Left hindlimb (tissue), 1 donor: ENCODE measurements at places on chromosomes 1 and 21.

- no peak for DNase-seq
Measured at GRCh38 chr1:172656576-172656975, 2.3 kb upstream of the FASLG start.

GRCh38 chr21:28742527-28742926 lies 250.2 kb downstream of the LTN1 start:
- no peak for DNase-seq

GRCh38 chr1:29083317-29084195 lies 40.1 kb downstream of the TMEM200B start:
- no peak for DNase-seq

DNA sequence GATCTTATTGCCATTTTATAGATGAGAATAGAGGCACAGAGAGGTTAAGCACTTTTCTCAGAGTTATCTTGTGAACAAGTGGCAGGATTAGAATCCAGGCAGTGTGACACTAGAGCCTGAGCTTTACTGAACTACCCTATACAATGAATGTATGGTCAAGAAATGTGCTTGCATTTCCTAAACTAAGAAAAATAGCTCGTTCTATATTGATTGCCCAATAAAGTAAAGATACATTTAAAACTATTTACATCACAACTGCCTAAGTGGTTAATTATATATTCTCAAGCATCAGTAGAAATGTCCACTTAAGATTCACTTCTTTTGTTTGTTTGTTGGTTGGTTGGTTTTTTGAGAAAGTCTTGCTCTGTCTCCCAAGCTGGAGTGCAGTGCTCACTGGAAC lies 91.6 kb downstream of the ZFYVE9 start:
- no peak for DNase-seq

DNA sequence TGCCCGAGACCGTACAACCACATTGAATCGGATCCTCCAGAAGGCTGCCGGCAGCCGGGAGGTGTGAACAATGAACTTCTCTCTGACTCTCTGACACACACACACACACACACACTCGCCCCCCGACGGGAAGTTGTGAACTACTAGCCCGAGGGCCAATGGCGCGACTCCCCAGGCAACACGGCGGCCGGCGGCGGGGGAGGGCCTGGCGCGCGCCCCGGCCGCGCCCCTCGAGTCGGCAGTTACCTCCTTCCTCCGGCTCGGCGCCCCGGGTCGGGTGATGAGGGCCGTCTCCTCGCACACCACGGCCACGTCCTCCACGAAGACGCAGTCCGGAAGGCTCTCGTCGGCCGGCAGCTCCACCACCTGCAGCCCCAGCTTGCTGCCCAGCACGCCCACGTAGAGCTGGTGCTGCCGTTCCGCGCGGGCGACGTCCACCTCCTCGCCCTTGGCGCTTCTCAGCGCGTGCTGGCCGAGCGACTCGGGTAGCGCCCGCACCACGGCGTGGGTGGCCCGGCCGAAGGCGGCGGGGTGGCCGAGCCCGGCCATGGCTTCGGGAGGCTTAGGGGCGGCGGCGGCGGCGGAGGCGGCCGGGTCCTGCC lies 361 bp downstream of the DDAH1 start:
- DNase-seq: peak; percentile 83

- DNase-seq: no peak
Measured at GRCh38 chr21:17989780-17990179, 170.6 kb upstream of the C21orf91 start.

DNA sequence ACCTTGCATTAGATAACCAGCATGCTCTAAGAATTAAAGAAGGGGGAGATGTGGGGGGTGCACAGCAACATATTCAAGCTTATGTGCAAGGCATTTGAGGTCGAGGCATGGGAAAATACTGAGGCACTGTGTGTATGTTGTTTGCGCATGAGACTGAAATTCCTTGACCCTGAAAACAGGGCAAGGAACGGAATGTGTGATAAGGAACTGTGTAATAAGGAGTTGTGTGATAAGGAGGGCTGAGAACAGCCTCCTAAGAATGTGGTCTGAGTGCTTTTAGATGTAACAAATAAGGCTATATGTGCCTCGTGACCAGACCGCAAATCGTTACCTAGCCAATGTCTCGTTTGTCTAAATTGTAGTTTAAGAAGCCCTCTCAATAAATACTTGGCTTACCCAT lies 26.5 kb upstream of the ITLN1 start:
- DNase-seq: no peak

DNA sequence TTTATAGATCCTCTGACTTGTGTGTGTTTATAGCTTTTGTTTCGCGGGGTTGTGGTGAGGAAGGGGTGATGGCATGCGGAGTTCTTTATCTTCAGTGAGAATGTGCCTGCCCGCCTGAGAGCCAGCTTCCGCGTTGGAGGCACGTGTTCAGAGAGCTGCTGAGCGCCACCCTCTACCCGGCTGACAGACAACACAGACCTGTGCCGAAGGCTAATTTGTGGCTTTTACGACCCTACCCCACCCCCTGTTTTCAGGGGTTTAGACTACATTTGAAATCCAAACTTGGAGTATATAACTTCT lies 14.4 kb upstream of the CD101 start:
- DNase-seq: no peak

DNA sequence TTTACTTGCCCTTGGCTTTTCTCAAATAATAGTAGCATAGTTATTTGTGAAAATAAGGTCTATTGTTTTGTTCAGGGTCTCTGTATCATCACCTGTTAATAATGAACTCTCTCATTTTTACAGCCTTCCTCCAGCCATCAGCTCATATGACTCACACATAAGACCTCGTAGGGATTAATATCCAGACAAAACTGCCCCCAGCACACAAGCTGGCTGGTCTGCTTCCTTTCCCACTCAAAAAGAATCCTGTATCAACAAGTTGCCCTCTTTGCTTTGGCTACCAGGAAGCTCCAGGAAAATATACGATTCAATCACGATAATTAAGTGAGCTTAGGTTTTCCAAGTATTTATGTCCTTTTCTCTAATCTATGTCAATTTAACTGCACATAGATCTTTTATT lies 119.2 kb downstream of the DMRTB1 start:
- no peak for DNase-seq

- no peak for DNase-seq
Measured at GRCh38 chr1:99978218-99978617, 8.4 kb downstream of the SLC35A3 start.

GRCh38 chr1:214396330-214396729 lies 115.4 kb downstream of the SMYD2 start:
- DNase-seq: no peak

GRCh38 chr1:197441999-197442414 lies 174.0 kb downstream of the CRB1 start:
- peak; percentile 42 for DNase-seq

DNA sequence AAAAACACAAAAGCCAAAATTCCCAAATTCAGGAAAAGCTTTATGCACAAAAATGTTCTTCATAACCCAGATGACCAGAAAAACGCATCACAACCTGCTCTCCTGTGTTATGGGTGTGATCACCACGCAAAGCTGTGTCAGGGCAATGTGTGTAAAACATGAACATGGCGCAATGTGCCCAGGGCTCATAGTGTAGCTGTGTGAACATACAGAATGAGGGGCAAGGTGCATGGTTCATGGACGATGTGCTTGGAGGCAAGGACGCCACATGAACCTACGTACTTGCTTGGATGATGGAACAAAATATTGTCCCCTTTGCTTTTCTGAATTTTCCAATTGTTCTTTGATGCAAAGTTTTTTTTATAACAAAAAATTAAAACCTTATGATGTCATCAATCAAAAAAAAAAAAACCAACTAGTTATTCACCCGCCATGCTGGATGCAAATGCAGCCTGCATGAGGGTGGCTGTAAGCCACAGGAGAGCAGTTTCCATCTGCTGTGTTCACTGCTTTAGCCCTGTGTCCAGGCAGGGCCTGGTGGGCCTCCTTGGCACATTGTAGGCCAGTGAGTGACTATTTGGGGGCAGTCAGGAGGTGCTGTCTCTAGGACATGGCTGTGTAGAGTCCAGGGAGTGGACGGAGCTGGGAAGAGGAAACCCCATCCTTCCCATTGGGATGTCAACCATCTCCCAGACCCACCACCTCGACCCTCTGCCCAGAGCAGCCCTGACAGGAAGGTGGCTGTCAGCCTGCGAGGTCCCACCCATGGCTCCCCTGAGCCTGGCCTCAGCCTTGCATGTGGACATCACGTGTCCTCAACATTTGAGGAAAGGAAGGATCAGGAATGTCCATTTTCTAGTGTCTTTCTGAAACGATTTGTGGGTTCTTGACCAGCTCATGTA lies 13.6 kb downstream of the KRTAP10-1 start:
- DNase-seq: no peak

DNA sequence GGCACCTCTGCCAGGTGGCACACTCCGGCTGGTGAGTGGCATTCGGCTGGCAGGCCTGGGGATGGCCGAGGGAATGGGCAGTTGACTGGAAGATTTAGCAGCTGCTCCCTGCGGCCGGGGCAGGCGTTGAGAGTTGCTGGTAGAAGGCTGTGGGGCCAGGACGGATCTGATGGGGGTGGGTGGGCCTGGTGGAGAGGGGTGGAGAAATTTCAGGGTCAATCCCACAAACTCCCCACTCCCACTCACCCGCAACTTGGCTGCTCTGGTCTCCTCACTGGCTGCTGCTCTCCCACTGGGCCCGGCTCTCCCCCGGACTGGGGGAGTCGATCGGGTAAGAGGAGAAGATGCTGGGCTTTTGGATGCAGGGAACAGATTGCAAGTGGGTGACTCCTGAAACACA lies 2.1 kb downstream of the PSRC1 start:
- no peak for DNase-seq

DNA sequence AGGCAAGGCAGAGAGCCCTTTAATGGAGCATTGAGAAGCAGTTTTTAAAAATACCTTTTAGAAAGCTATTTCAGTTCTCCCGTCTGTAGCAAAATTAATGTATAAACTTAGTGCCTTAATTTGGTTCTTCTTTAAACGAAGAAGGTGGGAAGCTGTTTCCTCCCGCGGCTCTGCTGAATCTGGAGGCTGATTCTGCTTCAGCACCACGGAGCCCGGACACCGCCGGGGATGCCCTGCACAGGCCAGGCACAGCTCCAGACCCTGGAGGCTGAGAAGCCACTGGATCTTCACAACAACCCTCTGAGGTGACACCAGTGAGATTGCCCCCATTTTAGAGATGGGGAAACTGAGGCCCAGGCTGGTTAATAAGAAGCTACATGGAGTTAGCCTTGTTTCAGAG lies 175.8 kb upstream of the VAMP3 start:
- no peak for DNase-seq

- no peak for DNase-seq
Measured at GRCh38 chr21:33244082-33244778, 14.5 kb downstream of the IFNAR2 start.

DNA sequence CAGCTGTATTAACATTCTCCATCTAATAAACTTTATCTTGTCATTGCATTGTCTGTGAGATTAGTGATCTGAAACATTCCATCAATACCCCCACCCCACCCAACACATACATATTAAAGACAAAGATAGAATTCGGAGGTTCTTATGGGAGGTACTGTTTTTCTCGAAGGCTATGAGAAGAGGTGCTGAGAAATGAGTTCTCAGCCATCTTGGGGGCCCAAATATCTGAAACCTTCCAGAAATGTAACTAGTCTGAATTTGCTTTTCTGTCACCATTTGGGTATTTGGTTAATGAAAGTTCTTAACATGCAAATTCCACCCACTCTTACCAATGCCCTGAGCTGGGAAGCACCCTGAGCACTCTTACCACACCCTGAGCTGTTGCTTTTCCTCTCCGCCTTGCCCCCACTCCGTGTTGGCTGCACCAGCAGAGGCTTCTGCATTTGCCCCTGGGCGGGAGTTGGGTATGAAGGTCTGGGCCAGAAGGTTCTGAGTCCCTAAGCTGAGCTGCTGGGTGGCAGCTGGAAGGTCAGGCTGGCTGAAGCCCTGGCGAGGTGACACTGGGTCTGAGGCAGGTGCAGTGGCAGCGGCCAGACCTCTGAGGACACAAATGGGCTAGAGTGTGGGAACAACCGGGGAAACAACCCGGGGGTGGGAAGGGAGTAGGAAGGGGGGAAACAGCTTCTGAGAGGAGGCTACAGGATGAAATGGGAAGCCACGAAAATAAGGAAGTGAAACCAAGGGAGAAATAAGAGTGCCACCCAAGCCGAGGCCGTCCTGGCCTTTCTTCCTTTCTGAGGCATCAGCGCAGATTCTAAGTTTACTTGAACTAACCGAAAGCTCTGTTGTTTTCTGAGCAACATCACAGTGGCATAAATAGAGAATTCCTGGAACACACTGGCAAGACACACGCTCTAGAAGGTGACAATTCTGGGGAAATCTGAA lies 26.3 kb upstream of the IER5 start:
- DNase-seq: no peak

DNA sequence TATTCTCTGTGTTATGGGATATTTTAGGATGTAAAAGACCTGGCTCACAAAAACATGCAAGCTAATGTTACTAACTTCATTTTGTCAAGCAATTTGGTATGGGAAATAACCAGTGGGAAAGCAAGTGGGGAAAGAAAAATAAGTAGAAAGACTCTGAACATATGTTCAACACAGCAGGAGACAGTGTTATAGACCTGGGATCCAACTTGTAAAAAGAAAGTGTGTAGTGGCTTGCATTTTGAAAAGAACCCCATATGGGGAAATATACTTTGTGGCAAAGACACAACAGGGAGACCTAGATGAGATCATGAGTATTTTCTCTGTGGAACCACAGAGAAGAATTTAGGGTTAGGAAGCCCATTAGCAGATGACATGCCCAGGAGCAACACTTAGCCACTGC lies 212.7 kb upstream of the NRIP1 start:
- no peak for DNase-seq

DNA sequence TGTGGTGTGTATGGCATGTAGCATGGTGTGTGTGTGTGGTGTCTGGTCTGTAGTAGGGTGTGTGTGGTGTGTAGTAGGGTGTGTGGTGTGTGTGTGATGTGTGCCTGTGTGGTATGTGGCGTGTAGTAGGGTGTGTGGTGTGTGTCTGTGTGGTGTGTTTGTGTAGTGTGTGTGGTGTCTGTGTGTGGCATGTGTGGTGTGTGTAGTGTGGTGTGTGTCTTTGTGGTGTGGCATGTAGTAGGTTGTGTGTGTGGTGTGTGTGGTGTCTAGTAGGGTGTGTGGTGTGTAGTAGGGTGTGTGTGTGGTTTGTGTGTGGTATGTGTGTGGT lies 85.5 kb downstream of the SYT2 start:
- DNase-seq: no peak

GRCh38 chr1:2472561-2473177 lies 3.4 kb upstream of the PLCH2 start:
- no peak for DNase-seq

- no peak for DNase-seq
Measured at GRCh38 chr21:42771503-42771805, 107.9 kb downstream of the WDR4 start.

- DNase-seq: no peak
Measured at GRCh38 chr1:197485790-197486189, 217.7 kb downstream of the CRB1 start.

- no peak for DNase-seq
Measured at GRCh38 chr1:207991583-207992026, 80.7 kb upstream of the CD34 start.

- DNase-seq: no peak
Measured at GRCh38 chr1:192801451-192801850, 7.4 kb upstream of the RGS2 start.

GRCh38 chr1:114585231-114585630 lies 3.8 kb upstream of the BCAS2 start:
- DNase-seq: no peak
